Stimulated activated CD4-positive, alpha-beta T cell treated with anti-CD3 and anti-CD28 coated beads, Interleukin-1b, Interleukin-23, amount 100 ng/mL, for 1 hour (primary cell): ENCODE measurements at places on chromosomes 3 and 15.

GRCh38 chr3:154250291-154250690 lies 74.0 kb downstream of the DHX36 start:
- DNase-seq: no peak

- no peak for DNase-seq
Observed at GRCh38 chr3:192831801-192832347, 85.8 kb downstream of the MB21D2 start.

GRCh38 chr3:95627697-95628096 lies 1186.7 kb upstream of the EPHA6 start:
- no peak for DNase-seq

DNA sequence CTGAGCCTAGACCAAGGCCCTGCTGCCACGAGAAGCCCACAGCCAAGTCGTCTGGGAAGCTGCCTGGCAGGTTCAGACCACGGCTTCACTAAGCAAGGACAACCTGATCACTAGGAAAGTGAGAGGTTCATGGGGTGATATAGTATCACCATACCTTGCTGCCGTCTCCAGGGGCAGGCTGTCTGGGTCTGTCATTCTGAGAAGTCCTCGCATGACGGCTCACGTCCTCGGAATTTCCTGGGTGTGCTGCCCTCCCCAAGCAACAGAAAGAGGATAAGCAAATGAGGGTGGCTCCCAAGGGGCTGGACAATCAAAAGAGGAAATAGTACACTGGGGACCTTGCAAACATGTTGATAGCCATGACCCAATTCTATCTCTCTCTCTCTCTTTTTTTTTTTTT lies 207.4 kb upstream of the IGF1R start:
- no peak for DNase-seq

- no peak for DNase-seq
Observed at GRCh38 chr3:140018556-140018955, 83.6 kb downstream of the CLSTN2 start.

GRCh38 chr3:134344560-134344959 lies 29.7 kb downstream of the AMOTL2 start:
- no peak for DNase-seq

GRCh38 chr3:41716471-41716870 lies 245.4 kb downstream of the ULK4 start:
- DNase-seq: no peak

DNA sequence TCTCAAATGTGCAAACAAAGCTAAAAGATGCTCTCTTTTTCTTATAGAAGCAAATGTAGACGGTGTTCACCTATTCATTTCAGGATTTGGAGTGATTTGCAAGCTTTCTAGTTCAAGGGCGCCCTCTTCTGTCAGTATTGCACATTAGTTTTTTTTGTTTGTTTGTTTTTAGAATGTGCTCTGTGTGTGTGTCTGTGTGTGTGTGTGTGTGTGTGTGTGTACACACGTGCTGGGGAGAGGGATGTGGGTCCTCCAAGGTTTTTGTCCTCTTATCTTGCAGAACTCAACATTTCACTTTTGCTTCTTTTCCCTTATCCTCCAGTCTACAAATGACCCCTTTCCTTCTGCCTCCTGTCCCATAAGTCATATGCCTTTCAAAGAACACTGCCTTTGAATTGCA lies 23.5 kb downstream of the DNAH1 start:
- no peak for DNase-seq
